ENCODE measurements at places on chromosomes 4 and X.

DNA sequence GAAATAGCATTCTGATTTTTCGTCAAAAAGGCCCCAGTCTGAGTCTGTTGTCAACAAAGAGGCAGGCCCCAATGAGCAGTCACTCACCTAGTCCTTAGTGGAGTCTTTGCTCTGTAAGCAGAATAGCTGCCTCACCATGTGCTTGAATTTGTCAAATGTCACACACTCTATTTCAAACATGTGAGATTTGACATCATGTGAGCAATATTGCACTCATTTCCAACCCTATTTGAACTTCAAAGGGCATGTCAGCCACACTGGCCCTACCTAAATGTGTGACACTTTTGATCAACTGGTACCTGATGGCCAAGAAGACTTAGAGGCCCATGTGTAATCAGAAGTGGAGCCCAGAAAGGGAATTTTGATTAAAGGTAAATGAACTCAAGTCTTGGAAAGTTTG is 59.4 kb upstream of the PLAC1 start:
- DNase-seq, result no peak

DNA sequence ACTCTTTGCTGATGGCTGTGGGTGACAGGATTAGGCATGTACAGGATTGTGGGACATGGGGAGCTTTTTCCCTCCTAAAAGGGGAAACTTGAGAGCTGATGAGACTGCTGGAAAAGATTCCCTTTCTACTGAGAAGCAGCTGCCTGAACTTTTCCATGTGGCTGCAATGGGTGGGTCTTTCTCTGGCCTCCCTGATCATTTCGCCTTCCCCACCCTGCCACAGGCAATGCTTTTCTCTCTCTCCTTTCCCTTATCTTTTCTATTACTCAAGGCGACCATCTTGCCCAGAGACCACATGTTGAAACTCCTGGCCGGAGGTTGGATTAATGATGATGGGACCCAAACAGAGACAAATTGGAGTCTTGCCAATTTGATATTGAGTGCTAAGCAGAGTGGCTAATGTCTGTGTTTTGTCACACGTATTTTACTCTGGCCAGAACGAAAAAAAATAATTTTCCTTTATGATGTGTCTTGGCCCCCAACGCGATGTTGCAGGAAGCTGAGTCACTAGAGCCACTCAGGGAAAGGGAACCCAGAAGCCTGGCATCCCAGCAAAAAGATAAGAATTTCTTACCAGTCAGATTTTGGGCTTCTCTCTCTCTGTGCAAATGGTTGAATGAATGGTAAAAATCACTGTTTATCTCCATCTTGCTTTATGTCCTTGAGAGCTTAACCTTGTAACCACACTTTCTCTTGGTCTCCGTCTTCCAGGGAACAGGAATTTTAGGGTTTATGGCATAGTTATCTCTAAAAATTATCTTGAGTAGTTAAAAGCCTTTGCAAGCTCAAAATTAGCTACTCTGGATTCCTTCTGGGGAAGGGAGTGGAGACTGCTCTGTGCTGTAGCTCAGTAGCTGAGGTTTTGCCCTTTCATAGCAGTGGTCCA is 19.4 kb upstream of the ATP8A1 start:
- DNase-seq, result no peak

- no peak for DNase-seq
Measured at GRCh38 chrX:10482261-10482660, 138.1 kb downstream of the MID1 start.

DNA sequence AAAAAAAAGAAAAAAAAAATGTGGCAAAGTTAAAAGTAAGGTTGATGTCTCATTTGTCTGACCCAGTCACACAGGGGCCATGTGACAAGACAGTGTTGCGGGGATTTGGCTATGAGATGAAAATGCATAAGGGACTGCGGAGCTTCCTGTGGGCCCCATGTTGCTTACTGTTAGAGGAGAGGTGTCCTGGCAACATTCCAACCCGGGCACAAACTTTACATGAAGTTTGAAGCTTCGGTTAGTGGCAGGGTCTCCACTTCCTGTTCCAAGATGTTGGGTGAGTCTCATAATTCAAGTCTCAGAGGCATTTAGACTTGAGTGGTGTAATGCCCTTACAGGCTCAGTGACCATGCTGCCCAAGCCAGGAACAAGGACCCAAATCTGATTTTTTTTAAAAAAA is 111.3 kb downstream of the MAML3 start:
- DNase-seq, result no peak

DNA sequence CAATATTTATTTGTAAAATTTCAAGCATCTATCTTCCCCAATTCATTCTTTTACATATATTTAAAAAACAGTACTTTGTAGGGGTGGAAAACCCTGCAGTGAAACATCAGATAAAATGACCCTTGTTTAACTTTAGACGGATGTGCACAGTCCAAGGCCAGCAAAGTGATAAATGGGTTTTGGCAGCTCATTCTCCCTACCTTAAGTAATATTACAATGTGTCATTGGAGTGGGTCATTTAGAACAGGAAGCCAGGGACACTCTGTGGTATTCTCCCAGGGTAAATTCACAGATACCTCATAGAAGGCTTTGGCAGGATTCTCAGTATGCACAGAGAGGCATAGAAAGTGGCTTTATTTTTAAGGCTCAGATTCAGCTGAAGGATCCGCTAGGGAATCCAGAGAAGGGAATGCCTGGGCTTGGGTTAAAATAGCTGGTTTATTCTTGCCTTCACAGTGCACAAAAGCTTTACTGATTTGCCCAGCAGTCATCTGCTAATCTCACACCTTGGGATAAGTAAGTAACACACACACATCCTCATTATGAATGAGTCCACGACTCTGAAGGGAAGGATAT is 206.7 kb downstream of the RASL11B start:
- no peak for DNase-seq

DNA sequence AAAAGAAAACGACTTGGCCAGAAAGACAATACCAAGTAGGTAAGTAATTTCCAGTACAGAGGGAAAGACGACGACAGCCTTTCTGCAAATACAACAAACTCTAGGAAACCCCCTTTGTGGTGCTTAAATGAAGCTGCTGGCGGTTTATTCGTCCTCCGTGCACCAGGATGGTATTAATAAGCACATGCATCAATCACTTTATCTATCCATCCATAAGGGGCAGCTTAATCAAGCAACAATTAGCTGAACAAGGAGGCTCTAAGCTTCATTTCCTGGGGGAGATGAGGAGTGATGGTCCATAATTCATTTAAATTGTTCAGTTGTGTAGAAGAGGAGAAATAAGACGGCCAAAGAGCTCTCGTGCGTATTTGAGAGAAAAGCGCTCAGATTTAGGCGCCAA is 26.2 kb downstream of the IRF2 start:
- DNase-seq, result no peak

DNA sequence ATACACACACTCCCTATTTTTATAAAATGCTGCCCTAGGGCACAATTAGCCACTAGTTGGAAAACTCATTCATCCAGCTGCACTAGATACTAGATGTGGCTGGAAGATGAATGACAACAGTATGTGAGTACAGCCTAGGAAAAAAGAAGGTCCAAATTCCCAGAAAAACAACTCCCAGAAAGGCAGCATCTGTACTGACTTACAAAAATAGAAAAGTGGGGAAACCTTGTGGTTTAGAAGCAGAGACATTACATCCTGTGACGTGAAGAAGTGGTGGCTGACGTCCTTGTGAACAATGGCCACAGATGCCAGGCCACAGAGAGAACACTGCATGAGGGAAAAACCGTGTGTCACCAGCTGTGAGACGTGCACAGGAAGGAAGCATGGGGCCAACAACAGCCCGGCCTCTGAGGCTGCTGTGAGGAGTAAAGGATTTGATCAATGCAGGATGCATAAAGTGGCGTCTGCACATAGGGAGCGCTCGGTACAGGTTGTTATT is 81.2 kb downstream of the SPRY1 start:
- DNase-seq, result no peak

- no peak for DNase-seq
Measured at GRCh38 chrX:120318411-120318810, 7.2 kb upstream of the TMEM255A start.

DNA sequence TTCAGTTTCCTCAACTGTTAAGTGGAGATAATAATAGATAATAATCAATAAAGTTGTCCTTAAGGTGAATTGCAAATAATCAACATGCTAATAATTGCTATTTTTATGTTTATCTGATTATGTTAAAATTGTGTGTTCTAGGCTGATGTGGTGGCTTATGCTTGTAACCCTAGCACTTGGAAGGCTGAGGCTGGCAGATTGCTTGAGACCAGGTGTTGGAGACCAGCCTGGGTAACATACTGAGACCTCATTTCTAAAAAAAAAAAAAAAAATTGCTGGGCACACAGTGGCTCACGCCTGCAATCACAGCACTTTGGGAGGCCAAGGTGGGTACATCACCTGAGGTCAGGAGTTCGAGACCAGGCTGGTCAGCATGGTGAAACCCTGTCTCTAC is 175.2 kb downstream of the GC start:
- no peak for DNase-seq

DNA sequence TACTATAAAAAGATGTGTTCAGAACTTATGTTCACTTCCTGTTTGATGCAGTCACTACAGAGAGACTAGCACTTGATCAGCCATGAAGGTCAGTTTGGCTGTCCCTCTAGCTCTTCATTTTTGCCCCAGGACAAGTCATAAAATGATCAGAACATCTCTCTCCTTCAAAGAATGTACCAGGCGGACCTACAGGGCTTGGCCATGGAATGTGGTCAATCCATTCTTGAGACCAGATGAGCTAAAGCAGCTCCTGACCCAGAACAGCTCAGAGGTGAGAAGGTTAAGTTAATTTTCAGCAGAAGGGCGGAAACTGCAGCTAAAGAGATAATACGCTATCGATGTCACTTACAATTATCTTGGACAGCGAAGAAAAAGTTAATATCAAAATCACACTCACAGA is 49.2 kb upstream of the TAB3 start:
- no peak for DNase-seq

GRCh38 chr4:99759346-99759984 is 57.2 kb upstream of the DAPP1 start:
- no peak for DNase-seq

DNA sequence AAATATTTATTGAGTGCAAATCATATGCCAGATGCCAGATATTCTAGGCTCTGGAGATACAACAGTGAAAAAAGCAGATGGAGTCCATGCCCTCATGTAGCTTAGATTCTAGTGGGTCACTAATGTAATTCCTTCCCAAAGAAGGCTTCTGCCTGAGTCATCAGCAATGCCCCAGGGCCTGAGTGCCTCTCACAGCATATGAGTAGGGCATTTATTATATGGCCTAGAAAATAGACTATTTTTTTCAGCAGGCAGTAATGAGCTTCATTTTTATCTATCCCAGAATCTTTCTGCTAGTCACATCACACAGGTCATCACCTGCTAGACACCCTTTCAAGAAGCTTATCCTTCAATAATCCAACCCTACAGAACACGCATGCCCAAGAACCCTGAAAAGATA is 22.3 kb downstream of the TMEM31 start:
- no peak for DNase-seq

DNA sequence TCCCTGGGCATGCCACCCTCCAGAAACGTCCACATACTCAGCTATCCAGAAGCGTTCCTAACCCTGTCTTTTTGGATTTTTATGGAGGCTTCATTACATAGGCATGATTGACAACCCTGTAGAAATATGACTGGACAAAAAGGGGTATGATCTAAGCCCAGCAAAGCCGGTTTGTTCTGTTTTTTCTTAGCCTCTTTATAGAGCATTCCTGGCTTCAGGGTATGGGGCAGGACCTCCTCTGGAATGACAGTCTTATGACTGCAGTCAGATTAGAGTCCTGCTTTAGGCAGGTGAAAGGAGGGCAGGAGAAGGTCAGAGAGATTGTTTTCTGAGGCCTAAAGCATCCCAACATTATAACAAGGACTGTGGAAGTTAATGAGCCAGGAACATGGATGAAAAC is 137.4 kb downstream of the DCLK2 start:
- DNase-seq, result no peak
